Fibroblast of skin of left quadriceps (primary cell): ENCODE measurements at places on chromosomes 1 and 21.

- no peak for DNase-seq
Observed at GRCh38 chr1:45443580-45444446, 47.1 kb downstream of the TESK2 start.

DNA sequence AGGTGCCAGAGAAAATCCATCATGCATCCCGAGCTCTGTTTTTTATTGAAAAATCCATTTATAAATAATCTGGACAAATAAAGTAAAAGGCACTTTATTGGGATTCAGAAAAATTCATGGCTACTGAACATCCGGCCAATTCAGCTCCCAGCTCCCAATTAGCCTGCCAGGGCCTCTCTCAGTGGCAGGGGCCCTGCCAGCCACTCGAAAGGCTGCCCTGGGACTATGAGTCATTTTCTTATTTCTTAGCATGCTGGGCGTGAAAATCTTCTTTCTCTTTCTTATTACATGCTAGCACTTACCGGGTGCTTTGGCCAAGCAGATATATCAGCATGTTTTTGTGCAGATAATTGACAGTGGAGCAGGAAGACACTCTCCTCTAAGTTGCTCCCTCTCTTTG, 283.3 kb downstream of the CAMTA1 start:
- DNase-seq, result no peak

DNA sequence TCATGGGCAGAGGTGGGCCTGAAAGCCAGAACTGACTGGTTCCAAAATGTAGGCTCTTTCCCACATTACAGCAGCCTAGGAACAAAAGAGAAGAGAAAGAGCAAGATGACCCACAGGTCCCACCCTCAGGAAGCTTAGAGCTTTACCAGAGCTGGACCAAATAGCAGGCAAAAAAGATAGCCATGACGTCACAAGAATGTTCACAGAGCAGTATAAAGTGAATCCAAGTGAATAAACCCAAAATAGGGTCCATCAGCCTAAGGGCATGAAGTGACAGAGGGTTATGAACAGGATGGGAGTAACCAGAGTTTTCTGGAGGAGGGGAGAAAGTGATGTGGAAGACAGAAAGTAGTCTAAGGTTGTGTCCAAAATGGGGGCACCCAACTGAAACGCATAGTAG, 221.2 kb downstream of the KCNH1 start:
- DNase-seq, result no peak

- no peak for DNase-seq
Observed at GRCh38 chr1:183873642-183874041, 68.7 kb downstream of the RGL1 start.

DNA sequence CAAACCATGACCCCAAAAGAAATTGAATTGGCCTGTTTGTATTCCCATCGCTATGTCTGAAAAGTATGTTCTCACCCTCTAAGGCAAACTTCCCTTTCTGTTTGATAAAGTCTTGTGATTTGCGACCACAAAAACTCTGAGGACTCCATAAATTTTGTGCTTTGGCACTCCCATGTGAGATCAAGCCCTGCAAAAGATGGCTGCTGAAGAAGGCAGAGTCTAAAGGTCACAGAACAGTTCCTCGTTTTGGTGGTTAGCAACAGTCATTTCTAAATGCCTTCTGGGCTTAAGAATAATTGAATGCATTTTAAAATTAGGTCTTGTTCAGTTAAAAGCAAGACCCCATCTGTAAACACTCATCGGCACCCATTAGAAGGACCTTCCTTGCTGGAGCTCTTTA, 441.6 kb downstream of the OMA1 start:
- DNase-seq, result no peak

DNA sequence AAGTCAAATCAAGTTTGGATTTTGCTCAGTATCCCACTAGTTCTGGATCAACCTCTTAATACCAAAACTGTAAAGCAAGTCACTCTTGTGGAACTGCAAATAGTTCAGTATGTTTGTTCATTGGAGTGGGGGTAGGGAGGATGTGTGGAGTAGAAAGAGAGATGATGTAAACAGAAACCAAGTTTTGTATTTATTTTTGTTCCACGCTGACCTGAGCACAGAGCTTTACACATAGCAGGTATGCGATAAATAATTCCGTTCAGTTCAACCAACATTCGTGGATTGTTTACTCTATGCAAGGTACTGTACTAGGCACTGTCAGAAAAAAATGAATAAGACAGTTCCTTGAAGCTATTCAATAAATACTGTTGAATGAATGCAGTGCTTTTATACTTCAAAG, 4.5 kb upstream of the ZNF644 start:
- no peak for DNase-seq

DNA sequence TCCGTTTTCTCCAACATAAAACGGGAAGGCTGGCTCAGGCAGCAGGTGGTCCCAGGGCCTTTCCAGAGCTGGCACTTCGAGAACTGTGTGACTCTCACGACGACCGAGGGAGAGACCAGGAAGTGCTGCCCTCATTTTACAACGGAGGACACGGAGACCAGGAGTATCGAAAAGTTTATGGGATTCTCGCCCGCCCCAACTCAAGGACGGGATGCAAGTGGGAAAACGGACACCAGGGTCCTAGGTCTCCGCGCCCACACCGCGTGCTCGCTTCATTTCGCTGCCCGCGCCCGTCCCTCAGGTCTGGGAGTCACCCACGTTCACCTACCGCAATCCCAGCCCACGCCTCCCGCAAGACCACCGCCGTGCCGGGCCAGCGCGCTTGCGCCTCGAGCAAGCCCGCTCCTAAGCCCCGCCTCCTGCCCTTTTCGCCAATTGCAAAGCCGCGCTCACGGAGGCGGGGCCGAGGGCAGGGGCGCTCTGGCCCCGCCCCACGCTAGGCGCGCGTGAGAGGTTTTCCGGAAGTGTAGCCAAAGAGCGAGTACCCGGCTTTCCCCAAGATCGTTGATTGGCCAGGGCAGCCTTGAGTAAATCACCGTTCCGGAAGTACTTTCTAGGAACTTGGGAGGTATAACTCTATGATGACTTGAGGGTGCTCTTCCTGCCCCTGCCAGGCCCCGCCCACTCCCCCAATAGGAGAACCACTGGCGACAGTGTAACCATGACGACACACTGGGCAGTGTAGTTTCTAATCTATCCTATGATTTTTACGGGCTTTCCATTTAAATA, at the start of gene PARS2:
Gene PARS2, minus strand, starts transcription at position 391 of the 789 bp plus-strand sequence. CDS start 5,362 bp downstream, outside the sequence.
- peak; percentile 100 for DNase-seq

DNA sequence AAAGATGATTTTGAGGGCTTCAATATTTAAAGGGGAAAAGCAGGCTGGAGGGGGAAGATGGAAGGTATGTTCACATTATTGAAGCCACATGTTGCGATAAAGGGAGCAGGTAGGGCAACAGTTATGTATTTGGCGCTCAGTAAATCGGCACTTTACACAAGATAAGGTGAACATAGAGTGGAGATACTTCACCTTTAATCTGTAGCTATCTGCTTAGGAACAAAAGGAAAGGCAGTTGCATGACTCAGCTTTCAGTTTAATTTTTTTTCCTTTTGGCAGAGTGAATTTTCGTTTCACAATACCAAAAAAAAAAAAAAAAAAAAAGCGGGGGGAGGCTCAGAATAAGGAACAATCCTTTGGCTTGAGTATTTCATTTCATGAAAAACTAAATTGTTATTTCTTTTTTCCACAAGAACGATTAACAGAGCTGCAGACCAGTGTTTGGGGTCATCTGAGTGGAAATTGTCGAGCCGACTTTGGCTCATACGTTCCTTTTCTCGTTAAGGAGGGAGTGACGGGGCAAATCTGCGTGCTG, 1.1 kb upstream of the COQ8A start:
- peak; percentile 22 for DNase-seq

- no peak for DNase-seq
Observed at GRCh38 chr1:52727956-52728656, 1.9 kb downstream of the ZYG11B start.

- no peak for DNase-seq
Observed at GRCh38 chr1:17012775-17013490, 1.2 kb upstream of the ATP13A2 start.

- DNase-seq, result no peak
Observed at GRCh38 chr1:117147341-117147831, 25.8 kb upstream of the TRIM45 start.
